ENCODE measurements at places on chromosomes 2 and 18. TPM values are rescaled to one million over a fixed set of nuclear protein-coding genes. Genes with fewer than 3 reads are reported as not detected.

- no peak for DNase-seq
These were observed 1012.8 kb upstream of the GYPC start for GRCh38 chr2:125643128-125643527.

DNA sequence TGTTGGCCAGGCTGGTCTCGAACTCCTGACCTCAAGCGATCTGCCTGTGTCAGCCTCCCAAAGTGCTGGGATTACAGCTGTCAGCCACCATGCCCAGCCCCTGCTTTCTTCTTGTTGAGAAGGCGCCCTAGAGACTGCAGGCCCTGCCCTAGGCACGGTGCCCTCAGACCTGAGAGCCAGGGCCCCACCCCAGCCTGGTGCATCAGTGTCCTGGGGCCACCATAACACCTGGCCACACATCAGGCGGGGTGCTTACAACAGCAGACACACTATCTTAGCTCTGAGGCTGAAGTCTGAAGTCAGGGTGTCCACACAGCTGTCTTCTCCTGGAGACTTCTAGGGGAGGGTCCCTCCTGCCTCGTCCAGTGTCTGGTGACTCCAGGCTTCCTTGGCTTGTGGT, 120.6 kb downstream of the NDUFA10 start:
- DNase-seq = no peak

The UXS1 gene
- total RNA-seq = 33.7 TPM

DNA sequence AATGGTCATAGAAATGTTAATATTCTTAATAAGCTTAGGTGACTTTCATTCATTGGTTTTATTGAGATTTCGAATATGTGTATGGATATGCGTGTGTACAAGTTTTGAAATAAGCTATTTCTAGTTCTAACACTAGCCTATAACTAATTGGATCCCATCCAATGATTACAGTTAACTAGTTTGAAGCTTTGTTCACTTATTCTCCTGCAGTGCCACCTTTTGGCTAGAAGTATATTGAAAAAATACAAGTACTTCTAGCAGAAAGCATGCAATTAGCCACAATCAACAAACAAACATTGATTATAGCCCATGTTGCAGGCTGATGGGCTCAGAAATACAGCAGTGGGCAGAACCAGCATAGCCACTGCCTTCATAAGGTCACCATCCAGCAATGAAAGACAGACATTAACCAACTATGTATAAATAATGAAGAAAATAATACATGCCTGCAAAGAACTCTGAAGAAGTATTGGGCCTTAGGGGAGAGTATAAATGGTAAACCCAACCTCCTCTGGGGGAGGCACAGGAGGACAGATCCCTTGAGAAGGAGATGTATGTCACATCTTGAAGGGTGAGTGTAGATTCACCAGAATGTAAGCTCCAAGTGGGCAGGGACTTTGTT, 5.1 kb upstream of the PIEZO2 start:
- peak; percentile 76 for DNase-seq

GRCh38 chr2:187138265-187138664, 289.3 kb upstream of the ZSWIM2 start:
- DNase-seq = peak; percentile 21

GRCh38 chr2:101267671-101268656, 15.3 kb downstream of the CNOT11 start:
- no peak for DNase-seq

The FEV gene
- not detected for total RNA-seq

The CHPF gene
- total RNA-seq = 27.2 TPM

The CYP1B1 gene
- 1.1 TPM for total RNA-seq

The UGT1A8 gene
- not detected for total RNA-seq

- DNase-seq = no peak
These were observed 43.7 kb downstream of the EPAS1 start for GRCh38 chr2:46340740-46341420.

DNA sequence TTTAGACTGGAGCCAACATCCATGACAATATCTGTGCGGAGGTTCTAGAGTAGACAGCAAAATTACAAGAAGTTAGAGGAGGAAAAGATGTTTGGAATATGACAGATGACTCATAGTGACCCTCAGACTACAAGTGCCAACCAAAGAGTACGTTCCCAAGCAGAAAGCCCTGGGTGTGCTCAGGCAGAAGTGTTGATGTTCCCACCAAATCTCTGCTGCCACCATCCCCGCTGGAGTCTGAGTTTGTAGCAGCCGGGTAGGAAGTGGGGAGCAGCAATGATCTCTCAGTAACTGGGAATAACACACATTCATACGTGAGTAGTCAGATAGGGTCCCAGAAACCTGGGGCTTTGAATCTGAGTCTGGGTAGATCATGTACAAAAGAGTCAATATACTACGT, 73.2 kb downstream of the XDH start:
- peak; percentile 21 for DNase-seq

The TMEM178A gene
- total RNA-seq = 0.18 TPM

DNA sequence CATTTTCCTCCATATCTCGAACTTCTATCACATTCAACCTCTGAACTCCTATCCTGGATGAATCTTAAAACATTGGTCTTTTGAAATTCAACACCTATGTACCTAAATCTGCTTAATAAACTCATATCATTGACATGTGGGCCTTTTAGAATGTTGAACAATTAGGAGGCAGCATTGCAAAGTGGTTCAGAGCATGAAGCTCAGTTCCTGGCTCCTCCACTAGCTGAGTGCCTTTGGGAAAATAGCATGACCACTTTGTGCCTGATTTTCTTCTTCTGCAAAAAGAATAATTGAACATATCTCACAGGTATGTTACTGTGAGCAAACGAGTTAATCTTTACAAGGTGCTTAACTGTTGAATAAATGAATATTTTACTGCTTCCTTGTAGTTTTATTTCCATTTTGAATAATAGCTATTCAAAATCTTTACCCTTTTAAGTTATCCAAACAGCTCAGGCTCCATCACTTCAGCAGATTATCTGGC, 14.3 kb upstream of the ITPRID2 start:
- DNase-seq = no peak

- no peak for DNase-seq
These were observed 285.0 kb downstream of the GULP1 start for GRCh38 chr2:188576651-188577050.

- DNase-seq = no peak
These were observed 27.2 kb downstream of the NAT8 start for GRCh38 chr2:73614997-73615396.

The SLC19A3 gene
- not detected for total RNA-seq

GRCh38 chr2:200430017-200430416, 79.9 kb downstream of the KCTD18 start:
- DNase-seq = no peak

The RAB27B gene
- 1.3 TPM for total RNA-seq

DNA sequence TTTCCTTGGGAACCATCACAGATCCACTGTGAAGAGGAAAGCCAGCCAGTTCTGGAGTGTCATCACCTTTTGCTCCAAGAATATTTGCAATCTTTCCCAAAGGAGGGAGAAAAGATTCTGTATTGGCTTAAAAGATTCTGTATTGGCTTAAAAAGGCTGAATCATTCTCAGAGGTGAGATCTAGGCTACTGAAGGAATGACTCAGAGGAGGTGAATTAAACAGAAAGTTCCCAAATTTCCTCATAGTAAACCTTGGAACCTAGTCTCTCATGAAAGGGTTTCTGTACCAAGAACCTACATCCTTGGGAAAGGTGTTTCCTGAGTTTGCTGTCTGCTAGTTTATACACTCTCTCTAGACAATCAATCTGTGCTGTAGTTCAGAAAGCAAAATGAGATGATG, 34.1 kb upstream of the GRB14 start:
- DNase-seq = no peak

The FBXO15 gene
- total RNA-seq = 0.90 TPM

The CCDC178 gene
- not detected for total RNA-seq

The HOXD3 gene
- not detected for total RNA-seq

DNA sequence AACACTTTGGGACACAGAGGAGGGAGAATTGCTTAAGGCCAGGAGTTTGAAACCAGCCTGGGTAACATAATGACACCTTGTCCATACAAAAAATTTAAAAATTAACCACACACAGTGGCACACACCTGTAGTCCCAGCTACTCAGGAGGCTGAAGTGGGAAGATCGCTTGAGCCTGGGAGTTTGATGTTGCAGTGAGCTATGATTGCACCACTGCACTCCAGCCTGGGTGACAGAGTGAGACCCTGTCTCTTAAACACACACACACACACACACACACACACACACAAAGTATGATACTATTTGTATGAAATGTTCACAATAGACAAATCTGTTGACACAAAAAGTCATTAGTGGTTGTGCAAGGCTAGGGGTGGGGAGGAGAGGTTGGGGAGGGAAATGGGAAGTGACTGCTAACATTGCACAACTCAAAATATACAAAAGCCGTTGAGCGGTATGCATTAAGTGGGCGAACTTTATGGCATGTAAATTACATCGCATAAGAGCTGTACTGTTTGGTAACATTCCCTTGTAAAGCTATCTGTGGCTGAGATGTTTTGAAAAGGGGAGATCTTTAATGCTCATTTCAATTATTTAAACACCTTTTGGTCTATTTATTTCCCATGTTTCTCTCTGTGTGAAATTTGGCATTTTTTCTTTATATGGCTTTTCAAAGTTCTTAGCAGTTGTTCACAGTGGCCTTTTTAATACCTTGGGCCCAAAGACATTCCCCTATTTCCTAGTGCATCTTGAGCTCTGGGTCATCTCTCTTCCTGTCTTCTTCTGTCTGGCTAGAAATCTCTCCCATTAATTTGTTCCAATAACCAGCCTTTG, 58.9 kb upstream of the ZNF516 start:
- peak; percentile 90 for DNase-seq

- DNase-seq = peak; percentile 28
These were observed 77.4 kb downstream of the DYSF start for GRCh38 chr2:71530641-71531332.

DNA sequence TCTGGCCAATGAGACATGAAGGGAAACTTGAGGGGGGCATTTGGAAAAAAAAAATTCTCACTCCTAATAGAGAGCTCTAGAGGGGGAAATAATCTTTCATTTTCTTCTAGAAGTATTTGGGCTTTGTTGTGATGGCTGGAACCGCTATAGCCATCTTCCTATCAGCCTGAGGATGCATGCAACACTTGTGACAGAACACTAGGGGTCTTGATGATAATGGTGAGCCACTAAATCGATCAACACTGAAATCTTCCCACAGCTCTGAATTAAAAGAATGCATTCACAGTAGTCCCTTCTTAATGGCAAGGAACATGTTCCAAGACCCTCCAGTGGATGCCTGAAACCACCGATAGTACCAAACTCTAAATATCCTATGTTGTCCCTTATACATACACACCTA, 325.3 kb downstream of the LNPK start:
- DNase-seq = no peak

The CFC1 gene
- total RNA-seq = not detected

GRCh38 chr2:48586433-48586832, 31.2 kb upstream of the GTF2A1L start:
- no peak for DNase-seq

DNA sequence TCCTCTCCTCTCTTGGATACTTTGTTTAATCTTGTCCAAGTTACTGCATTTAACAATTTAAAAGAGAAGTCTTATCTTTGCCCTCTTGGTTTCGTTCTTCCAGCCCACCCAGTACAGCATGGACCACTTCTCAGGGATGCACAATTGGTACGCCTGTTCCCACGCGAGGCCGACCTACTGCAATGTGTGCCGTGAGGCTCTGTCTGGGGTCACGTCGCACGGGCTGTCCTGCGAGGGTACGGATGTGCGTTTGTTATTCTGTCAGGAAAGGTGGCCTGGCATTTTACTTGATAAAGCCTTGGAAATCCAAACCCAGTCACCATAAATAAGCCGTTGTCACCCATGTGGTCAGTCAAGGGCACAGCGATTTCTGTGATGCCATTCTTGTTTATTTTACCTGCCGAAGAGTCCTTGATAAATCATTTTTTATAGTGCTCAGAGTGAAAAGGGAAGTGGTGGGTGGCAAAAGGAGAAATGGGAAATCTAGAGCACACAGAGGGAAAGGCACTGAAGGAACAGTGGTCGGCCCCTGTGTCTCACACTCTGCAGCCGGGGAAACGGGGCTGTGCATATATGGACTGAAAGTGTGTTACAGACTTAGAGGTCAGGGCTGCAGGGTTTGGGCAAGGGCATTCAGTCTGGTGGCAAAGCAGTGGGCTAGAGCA, 80.5 kb downstream of the DGKD start:
- DNase-seq = no peak

- DNase-seq = no peak
These were observed 44.3 kb downstream of the MFSD6 start for GRCh38 chr2:190452433-190452832.

GRCh38 chr2:105567996-105568494, 169.2 kb upstream of the FHL2 start:
- no peak for DNase-seq

The CDH19 gene
- not detected for total RNA-seq

The FSIP2 gene
- total RNA-seq = under 0.01 TPM

The LDLRAD4 gene
- total RNA-seq = not detected

The SIX2 gene
- not detected for total RNA-seq

- DNase-seq = no peak
These were observed 48.0 kb upstream of the MGAT4A start for GRCh38 chr2:98778741-98779483.

DNA sequence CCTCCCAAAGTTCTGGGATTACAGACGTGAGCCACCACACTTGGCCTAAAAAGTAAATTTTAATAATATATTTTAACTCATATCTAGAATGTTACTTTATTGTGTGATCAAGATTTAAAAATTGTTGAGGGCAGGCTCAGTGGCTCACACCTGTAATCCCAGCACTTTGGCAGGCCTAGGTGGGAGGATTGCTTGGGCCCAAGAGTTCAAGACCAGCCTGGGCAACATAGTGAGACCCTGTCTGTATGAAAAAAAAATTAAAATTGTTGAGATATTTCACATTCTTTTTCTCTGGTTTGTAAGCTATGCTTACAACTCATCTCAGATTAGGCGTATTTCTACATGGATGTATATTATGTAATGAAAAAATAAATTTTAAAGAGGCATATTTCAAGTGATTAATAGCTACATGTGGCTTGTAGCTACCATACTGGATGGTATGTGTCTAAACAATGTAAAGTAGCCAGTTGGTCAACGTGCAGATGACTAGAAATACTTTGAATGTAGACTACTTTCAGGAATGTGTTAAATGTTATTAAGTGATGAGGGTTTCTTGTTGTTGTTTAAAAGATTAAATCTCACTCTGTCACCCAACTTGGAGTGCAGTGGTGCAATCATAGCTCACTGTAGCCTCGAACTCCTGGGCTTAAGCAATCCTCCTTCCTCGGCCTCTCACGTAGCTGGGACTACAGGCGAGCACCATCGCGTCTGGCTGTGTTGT, 5.9 kb downstream of the RAB10 start:
- DNase-seq = no peak

GRCh38 chr18:8705238-8705960, at the start of gene MTCL1:
MTCL1 (plus strand) TSS chr18:8705556; CDS start chr18:8705661, 105 bp downstream.
- DNase-seq = no peak

GRCh38 chr2:215498431-215498830, 62.6 kb upstream of the FN1 start:
- no peak for DNase-seq

The CHST10 gene
- 8.3 TPM for total RNA-seq

The NEURL3 gene
- not detected for total RNA-seq

GRCh38 chr2:16002575-16002974, 62.2 kb downstream of the MYCN start:
- no peak for DNase-seq

All from IMR-90 (cell line).